ENCODE measurements at places on chromosomes 5 and 9.

- DNase-seq = no peak
These were observed 284.2 kb upstream of the ADAMTS16 start for GRCh38 chr5:4855880-4856279.

DNA sequence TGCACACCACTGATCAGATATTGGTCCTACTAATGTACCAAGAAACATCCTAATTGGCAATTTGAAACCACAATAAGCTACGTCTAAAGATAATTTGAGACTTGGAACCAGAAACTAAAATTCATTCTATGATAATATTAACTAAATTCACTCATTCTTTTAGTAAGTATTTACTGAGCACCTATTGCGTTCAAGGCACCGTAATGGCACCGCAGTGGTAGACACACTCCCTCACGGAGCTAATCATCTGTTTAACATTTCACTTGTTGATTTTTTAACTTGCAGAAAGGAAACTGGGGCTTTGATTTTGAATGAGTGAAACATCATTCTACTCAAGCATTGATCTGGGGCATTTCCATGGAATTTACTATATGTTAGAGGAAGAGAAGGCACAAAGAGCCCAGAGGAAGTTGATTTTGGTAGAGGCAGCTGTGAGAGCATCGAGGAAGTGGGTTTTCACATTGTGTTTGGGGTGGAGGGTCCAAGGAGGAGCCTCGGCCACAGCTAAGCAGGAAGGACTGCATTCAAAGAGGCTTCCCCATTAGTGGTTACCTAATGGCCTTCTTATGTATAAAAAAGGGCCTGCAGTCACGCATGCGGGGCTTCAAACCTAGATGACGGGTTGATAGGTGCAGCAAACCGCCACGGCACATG is 7.1 kb downstream of the RAPGEF1 start:
- no peak for DNase-seq

DNA sequence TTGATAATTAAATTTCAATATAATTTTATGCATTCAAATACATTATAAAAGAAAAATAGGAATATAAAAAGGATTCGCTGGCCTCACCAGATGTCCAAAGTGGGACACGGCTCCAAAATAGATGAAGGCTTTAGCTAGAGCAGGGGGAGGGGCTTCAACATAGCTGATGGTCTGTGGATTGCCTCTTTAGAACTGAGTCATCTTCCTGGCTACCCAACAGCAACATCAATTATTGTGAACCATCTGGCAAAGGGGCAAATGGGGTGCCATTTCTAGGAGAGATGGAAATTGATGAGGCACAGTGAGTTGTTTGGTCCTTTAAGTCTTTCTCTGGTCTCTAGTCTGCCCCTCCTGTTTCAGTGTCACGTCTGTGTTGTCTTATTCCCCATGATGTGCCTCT is 44.2 kb upstream of the CD180 start:
- no peak for DNase-seq

DNA sequence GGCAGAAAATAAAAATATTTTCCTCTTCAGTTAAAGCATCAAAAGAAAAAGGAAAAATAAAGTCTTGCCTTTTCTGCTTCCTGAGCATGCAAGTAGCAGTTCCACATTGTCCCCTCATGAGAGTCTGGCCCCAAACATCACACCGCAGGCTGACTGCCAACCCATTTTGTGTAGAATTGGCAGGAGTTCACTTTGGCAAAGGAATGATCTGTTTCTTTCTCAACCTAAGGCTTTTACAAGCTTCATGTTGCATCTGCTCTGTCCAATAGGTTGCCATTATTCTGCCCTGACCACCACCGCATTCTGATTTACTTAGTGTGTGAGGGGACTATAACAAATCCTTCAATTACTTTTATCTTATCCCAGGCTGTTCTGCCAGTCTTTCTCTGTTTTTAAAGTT is 249.5 kb downstream of the ISL1 start:
- peak; percentile 48 for DNase-seq

- peak; percentile 53 for DNase-seq
These were observed 57.9 kb downstream of the TGFBR1 start for GRCh38 chr9:99162759-99163364.

DNA sequence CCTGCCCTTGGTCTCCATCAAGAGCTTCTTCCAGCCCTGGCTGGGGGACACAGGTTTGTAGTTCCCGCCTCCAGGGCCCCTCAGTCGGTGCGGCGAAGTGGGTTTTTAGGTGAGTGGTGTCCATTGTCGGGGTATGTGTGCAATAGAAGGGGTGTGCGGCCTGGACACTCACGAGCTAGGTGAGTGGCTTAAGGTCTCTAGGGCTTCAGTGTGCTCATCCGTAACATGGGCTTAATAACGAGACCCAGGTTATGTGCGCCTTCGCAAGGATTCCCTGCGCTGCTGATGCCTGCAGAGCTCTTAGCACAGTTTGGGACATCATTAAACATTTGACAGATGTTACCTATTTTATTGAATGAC is 656 bp downstream of the CEP78 start:
- DNase-seq = no peak

- no peak for DNase-seq
These were observed 298.9 kb downstream of the CSNK1G3 start for GRCh38 chr5:123810746-123811340.
